ENCODE measurements at places on chromosomes 6 and 20. TPM values are rescaled to one million over a fixed set of nuclear protein-coding genes. Genes with fewer than 3 reads are reported as not detected.

Gene BTBD3
- 0.82 TPM for total RNA-seq

Gene ADGRF1
- total RNA-seq: 0.08 TPM

Gene ANKRD6
- total RNA-seq: 0.93 TPM

- no peak for DNase-seq
Observed at GRCh38 chr20:50758469-50758868, 27.1 kb downstream of the PARD6B start.

DNA sequence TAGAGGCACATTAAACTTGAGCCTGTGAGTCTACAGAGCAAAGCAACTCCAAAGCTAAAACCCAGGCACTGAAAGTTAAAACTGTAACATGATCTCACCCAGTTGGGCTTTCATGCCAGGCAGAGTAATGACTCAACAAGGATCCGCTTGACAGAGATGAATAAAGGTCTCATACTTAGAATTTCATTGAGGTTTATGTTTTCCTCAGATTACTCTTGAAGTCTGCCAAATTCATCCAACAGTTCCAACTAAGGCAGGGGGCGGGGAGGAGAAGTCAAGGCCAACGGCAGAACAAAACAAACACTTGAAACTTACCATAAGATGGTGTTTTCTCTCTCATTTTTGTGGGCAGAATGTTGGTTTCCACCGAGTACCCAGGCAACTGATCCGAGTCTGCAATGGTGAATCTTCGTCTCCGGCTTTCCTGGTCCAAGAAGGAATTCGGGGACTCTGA is 54.0 kb upstream of the IPCEF1 start:
- DNase-seq: no peak

- DNase-seq: no peak
Observed at GRCh38 chr20:46400253-46400652, 6.2 kb downstream of the ELMO2 start.

DNA sequence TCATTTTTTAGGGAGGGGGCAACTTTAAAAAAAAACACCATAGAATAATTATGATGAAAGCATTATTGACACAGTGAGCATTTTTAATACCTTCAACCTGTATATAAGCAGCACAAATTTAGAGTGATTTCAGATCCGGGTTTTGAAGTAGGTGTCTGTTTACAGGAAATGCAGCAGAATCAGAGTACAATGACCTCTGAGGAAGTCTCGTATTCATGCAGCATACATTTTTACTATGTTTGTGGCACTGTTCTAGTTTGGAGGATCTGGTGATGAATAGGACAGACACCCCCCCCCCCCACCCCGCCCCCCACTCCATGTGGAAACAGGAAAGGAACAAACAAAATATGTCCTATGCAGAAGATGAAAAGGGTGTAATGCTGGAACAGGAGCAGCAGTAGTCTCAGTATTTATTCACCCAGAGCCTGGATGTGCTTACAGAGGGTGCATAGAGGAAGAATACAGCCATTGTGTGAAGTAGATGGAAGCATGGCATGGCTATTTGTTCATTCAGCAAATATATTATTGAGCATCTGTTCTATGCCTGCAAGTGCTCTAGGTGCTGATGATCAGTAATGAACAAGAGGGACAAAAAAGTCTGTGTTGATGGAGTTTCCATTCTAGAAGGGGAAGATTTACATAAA is 19.7 kb downstream of the VAPB start:
- DNase-seq: no peak

DNA sequence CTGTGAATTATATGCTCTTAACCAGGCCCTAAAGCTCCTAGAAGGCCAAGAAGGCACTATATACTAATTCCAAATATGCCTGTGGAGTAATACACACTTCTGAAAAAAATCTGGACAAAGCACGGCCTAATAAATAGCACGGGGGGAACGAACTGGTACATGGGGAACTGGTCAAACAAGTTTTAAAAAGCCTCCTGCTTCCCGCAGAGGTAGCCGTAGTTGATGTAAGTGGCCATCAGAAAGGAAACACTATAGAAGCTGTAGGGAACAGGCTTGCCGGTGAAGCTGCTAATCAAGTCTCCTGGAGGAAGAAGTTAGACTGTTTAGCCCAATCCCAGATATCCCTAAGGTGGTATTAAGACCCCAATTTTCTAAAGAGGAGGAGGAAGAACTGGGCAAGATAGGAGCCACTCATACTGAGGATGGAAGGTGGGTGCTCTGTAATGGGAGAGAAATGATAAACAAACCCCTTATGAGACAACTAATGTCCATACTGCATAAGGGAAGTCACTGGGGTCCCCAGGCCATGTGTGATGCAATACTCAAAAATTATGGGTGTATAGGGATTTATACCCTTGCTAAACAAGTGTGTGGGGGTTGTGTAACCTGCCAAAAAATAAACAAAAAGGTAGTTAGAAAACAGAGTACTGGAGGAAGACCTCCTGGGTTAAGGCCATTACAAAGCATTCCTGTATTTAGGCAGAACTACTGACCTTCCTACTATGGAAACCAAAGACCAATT is 27.1 kb upstream of the ZNF318 start:
- no peak for DNase-seq
